ENCODE measurements at places on chromosomes 5 and 9.
A peak's percentile ranks its signal among the peaks of the same experiment; 100 is the strongest.

DNA sequence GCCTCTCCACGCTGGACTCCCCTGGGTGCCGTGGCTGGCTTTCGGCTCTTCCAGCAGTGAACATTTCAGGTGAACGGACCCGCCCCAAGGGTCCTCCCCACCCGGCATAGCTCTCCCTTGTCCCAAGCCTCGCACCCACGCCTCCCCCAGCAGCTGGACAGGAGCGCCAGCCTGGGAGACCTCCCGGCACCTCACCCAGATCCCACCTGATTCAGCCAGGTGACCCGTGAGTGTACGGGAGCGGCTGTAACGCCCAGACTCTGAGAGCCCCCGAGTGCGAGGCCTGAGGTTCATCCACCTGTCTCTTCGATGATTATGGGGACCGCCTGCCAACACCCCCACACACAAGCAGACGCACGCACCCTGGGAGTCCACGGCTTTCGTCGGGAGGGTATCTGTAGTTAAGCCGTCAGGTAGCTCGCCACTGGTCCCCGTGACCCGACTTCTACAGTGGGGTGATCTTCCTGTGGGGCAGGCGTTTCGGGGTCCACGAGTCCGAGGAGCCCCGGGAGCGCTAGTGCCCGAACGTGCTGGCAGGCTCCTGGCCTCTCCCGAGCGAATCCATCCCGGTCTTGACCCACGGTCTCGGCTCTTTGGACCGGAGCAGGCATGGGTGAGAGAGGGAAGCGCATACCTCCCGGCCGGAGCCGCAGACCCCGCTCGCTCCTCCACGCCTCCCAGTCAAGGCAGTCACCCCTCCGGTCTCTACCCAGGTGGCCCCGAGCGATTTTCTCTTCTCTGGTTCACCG is 14.9 kb downstream of the TRIM7 start:
- no peak for DNase-seq

GRCh38 chr5:594226-594860 is 17.8 kb upstream of the CEP72 start:
- DNase-seq, result no peak

DNA sequence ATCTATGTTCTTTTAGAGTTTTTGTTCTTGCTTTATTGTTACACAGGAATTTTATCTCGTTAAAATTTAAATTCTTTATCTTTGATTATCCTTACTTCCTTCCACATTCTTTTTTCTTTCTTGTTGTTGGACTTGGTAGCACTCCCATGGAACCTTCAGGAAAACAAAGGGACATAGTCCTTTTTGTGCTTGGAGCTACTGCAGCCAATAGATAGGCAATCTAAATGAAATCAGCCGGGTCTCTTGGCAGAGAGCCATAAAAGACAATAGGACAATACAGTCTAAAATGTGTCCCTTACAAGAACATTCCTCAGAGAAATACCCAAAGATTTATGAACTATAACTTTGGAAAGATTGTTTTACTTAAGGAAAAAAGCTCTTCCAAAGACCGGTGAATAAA is 548.1 kb upstream of the C9orf72 start:
- DNase-seq, result no peak

DNA sequence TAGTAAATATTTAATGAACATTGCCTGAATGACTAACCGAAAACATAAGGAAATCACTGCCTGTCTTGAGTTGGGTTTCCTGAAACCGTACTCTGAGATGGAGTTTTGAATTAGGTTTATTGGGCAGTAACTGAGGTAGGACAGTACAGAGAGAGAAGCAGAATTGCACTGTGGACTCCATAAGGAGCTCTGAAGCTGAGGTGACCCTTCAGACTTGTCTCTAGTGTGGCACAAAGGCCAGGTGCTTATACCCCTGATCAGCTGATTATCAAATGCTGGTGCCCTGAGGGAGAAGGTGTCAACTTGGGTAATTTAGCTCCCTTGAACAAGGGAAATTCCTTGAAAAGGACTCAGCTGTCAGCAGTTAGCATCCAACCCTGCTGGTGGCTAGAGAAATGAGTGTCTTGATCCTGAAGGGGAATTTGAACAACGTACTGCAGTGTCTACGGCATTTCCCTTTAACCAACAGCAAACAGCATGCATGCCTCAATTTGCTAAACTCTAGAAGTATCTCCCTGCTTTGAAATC is 135.0 kb upstream of the SMARCA2 start:
- DNase-seq, result no peak

- no peak for DNase-seq
Measured at GRCh38 chr9:4077499-4078102, 222.3 kb downstream of the GLIS3 start.

GRCh38 chr9:982394-983230 is 6.2 kb downstream of the DMRT3 start:
- DNase-seq, result no peak

GRCh38 chr9:75440914-75441313 is 352.6 kb downstream of the OSTF1 start:
- no peak for DNase-seq

DNA sequence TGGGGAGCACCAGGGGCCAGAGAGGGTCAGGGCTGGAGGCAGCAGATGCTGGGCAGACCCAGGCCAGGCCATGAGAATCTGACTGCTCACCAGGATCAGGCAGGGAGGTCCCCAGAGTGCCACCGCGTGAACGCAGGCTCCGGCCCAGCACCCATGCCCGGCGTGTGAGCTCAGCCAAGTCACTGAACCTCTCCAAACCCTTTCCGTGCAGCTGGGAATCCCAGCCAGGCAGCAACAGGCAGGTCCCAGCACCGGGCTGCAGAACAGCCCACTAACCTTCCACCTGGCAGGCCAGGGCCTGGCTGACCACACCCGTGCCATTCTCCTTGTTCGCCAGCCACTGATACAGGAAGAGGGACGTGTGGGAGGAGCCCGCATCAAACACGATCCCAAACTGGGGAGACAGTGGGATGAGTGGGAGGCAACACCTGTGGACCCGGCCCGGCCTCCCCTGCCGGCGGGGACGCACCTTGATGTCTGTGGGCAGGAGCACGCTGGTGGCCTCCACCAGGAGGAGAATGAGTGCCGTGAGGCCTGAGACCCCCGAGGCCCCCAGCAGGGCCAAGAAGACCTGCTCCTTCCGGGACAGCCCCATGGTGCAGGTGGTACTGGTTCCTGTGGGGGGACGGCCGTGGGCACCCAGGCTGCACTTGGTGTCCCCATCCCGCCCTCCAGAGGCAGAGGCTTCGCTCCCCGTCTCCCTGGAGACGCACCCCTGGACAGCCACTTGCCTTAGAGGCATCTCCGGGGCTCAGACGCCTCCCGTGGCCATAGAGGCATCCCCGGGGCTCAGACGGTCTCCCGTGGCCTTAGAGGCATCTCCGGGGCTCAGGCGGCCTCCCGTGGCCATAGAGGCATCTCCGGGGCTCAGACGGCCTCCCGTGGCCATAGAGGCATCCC is 3.2 kb downstream of the ENTPD8 start:
- DNase-seq, result no peak

GRCh38 chr5:106121972-106122605 is 1548.6 kb downstream of the EFNA5 start:
- no peak for DNase-seq

DNA sequence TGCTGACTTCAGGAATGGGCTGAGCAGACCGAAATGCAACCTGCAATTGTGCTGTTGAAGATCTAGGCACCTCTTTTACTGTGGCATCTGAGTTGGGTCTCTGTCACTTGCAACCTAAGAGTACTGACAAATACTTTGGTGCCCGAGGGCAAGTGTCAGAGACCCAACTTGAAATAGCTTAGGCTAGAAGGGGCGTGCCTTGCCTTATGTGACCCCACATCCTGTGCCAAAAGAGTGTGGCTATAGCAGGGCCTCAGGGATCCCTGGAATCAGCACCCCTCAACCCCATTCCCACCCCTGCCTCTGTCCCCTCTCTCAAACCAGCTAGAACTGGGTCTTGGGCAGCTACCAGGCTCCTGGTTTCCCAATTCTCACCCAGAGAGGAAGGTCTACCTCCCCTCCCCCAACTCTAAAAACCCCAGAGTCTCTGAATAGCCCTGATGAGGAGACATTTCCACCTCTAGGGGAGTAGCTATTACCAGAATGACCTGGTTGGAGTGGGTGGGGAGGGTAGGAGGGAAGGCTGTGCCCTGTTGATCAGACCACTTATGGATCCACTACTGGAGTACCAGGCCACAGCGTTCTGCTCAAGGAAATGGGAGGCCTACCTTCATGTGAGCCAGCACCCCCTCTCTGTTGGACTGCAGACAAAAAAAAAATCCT is 17.5 kb downstream of the RAI14 start:
- no peak for DNase-seq

- DNase-seq, result no peak
Measured at GRCh38 chr5:2288466-2288865, 405.7 kb upstream of the IRX4 start.

DNA sequence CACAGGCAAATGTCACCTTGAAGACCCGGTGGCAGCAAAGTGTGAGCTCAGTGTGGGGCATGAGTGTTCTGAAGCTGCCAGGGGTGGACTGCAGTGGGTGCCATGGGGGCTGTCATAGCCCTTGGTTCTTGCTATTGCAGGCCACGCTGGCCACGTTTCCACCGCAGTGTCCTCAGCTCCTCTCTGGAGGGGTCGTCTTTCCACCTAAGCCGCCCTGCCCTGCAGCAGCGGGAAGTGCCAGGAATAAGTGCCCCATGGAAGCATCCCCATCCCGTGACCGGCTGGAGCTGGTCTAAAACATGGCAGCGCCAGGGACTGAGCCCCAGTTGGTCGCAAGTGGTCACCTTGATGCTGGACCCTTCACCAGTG is 6.9 kb downstream of the OBP2B start:
- DNase-seq, result no peak

- peak; percentile 90 for DNase-seq
Measured at GRCh38 chr9:128829477-128830251, at the start of gene SPOUT1. Gene SPOUT1 (minus strand): TSS chr9:128829794. CDS start chr9:128829780, 14 bp downstream.

- DNase-seq, result no peak
Measured at GRCh38 chr5:7464182-7464581, 68.2 kb downstream of the ADCY2 start.

DNA sequence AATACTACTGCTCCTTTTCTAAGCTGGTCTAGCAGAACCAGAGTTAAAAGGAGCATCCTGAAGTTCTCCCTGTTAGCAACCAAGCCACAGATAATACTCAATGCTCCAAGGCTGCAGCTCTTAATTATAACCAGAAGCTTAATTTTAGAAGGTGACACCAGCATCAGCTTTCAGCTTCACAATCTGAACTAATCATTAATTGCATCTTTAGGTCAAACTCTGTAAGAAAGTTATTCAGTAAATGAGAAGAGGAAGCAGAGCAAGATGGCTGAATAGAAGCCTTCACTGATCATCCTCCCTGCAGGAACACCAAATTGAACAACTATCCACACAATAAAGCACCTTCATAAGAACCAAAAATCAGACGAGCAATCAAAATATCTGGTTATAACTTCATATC is 38.5 kb downstream of the APBA1 start:
- DNase-seq, result no peak

- no peak for DNase-seq
Measured at GRCh38 chr9:91810286-91810905, 139.6 kb downstream of the ROR2 start.

GRCh38 chr5:64161420-64161819 is 4.2 kb upstream of the RNF180 start:
- no peak for DNase-seq

- DNase-seq, result no peak
Measured at GRCh38 chr5:97106216-97106581, 36.2 kb downstream of the LIX1 start.

DNA sequence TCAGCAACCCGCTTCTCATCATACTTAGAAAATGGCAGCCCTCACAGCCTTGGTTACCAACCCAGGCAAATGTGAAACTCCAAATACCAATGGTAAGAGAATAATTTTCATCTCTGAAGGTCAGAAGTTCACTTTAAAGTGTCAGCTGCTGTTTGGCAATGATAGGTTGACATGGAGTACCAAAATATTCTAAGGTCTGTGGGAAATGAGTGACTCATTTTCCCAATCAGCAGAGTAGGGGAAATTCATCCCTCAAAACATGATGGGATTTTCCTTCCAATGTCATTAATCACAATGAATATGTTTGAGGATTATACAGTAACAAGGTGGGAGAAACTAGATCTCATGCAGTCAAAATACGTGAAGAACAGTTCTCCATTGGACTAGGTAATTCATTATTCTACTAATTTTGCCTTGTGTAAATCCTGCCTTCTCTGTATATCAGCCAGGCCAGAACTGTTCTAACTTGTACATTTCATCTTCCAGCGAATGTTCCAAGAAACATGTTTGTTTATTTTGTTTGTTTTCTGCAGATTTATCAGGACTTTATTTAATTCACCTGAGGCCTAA is 53.1 kb upstream of the ERBIN start:
- no peak for DNase-seq

DNA sequence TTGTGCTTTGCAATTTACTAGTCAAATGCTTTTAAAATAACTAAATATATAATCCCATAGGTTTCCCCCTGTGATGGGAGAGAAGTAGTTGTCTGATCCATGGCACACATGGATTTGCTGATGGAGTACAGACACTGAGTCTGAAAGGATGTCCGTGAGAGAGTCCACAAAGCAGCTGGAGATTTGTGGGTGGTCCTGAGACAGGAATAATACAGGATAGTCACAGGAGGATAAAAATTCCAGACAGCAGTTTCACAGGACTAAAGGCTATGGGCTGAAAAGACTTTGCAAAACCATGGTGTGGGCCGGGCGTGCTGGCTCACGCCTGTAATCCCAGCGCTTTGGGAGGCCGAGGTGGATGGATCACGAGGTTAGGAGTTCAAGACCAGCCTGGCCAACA is 58.7 kb upstream of the ZFR start:
- DNase-seq, result no peak

GRCh38 chr9:82332774-82333152 is 344.2 kb downstream of the SPATA31D1 start:
- DNase-seq, result no peak

GRCh38 chr5:56282216-56282615 is 49.1 kb upstream of the ANKRD55 start:
- DNase-seq, result no peak

DNA sequence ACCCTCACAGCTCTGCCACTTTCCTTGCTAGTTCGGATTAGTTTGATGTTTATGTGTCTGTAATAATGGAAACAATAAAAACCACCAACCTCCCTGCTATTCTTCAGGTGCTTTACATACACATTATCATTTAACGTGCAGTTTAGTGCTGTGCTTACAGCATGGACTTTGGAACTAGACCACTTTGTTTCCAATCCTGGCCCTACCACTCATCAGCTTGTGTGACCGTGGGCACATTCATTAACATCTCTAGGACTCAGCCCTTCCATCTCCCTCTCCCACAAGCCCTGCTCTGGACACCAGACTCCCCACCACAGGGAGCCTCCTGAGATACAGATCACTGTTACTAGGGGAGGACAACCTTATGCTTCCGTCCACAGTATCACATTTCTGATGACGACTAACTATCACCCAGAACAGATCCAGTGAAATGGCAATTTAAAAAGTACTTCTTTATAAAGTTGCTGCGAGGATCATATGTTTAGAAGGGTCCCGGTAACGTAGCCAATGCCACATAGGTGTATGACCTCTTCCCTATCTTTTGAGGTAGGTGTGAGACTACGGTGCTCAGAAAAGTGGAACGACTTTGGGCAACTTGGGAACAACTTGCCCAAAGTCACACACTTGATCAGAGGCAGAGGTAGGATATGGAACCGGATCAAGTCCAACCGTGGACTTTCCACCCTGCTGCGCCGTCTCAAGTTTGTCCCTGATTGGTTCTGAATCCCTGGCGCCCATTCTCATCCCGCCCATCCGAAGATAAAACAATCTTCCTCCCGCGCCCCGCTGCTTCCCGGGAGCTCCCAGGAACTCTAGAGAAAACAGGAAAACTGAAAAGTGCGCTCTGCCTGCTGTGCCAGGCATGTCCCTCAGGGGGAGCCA is 132.4 kb upstream of the NIPBL start:
- DNase-seq, result no peak

- no peak for DNase-seq
Measured at GRCh38 chr5:180807654-180808414, 5.2 kb upstream of the MGAT1 start.

- no peak for DNase-seq
Measured at GRCh38 chr9:113152699-113153098, 1.9 kb downstream of the SLC31A2 start.

Data from neuronal stem cell (in vitro differentiated cells).